ENCODE measurements at places on chromosomes 7 and 10.

GRCh38 chr7:44080686-44081265 is 1.6 kb downstream of the POLM start:
- no peak for DNase-seq

DNA sequence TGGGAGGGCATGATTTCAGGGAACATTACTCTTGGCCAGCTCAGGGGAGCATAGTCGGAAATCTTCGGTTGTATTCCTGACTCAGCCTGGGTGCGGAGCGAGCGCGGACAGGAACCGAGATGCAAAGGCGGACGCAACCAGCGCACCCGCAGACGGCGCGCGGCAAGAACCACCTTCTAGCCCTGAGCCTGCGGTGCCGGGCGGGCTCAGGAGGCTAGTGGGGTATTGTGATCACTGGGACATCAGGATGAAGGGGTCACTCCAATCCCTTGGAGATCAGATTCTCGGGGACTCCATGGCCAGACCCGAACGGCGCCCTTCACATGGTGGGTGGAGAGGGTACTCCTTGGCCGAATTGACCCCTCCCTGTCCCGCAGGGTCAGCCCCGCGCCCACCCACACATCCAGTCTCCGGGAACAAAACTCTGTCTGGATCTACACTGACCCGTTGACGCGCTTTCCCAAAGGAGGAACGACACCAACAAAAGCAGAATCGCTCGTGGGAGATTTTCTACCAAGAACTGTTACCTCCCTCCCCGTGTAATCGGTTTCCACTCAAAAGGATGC is 730.5 kb downstream of the ZWINT start:
- DNase-seq, result no peak

GRCh38 chr10:100469756-100470155 is 6.9 kb downstream of the WNT8B start:
- DNase-seq, result no peak

DNA sequence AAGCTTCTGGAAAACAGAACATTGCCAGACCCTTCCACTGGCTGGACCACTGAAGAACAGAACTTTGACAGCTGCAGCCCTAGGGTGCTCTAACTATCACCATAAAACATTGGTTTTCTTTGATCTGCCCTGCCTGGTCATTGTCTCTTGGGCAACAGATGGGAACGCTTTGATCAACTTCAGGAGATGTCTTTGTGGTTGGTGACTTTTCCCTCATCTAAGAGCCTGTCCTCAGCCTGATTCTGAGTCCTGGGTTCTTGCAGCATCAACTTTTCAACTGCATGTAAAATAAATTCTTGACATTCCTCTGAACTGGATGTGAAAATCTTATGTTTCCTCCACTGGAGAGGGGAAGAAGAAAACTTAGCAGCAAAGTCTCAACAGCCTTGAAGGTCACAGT is 53.1 kb upstream of the ZNRF2 start:
- no peak for DNase-seq

DNA sequence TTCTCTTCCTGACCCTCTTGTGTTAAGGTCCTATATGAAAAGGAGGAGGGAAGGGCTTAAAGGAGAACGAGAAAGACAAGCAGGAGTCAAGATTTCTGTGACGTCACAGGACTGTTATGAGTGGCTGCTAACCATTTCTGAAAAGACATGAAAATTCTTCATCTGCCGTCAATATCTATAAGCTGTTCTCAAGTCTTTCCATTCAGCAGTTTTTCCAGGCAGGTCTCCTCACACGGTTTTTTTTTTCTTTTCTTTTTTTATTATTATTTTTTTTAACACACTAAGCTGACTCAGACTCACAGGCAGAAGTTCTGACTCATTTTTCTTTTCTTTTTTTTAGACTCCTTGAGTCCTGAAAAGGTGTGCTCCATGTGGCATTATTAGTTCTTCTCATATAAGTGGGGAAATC is 72.0 kb downstream of the DGKI start:
- DNase-seq, result no peak

DNA sequence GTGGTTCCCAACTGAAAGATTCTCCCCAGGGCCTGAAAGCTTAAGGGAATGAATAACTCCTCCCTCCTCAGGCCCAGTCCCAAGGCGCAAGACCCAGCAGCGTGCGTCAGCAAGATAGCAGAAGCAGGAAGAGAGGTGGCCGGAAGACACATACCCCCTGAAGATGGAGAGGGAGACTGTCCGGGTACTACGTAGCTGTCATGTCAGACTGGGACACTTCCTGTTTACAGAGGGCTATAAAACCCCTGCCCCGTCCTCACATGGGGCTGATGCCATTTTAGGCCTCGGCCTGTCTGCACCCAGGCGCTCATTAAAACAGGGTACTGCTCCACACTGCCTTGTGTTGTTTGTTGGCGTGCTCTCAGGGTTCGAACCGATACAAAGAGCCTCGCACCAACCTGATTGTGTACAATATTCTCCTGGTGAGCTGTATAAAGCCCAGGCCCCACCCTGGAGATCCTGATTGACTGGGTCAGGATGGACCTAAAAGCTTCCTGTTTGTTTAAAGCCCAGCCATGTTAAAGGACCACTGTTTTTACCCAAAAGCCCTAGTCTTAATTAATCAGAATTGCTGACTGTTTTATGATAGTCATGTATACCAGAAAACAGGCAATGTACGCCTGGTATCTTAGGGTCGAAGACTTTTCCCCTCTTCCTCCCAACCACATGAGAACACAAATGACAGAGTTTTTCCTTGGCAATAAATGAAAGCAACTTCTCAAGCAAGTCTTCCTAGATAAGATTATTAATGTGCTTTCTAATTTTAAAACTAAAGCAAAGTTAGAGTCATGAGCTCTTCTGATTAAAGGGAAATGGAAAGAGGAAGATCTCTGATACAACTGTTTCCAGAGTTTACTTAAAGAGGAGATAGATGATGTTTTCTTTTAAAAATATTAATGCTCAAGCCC is 251.5 kb downstream of the DOCK4 start:
- DNase-seq, result no peak

DNA sequence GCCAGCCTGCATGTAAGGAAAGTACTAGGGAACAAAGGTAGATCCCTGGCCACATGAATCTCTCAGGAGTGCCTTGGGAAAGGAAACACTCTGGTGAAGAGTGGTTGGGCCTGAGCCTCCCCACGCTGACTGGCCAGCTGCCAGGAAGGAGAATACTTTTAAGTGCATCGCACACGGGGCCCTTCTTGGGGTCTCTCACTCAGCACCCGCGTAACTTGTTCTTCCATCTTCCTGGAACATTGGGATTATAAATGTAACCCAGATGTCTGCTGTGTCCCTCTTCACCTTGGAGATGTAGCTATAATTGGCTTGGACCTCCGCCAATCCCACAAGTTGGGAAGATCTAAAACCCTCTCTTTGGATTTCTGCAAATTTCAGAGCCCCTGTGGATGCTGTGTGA is 4.4 kb upstream of the GLI3 start:
- no peak for DNase-seq

GRCh38 chr7:13276977-13277376 is 589.5 kb downstream of the ARL4A start:
- DNase-seq, result no peak

GRCh38 chr10:16566202-16566805 is 44.6 kb upstream of the C1QL3 start:
- DNase-seq, result no peak

- no peak for DNase-seq
Observed at GRCh38 chr7:83055197-83055596, 107.5 kb downstream of the PCLO start.

- DNase-seq, result no peak
Observed at GRCh38 chr7:95922191-95922590, 149.8 kb downstream of the DYNC1I1 start.

GRCh38 chr10:5945190-5945509 is 32.2 kb downstream of the IL15RA start:
- no peak for DNase-seq

All from effector CD4-positive, alpha-beta T cell (primary cell).